Nephron progenitor cell (in vitro differentiated cells): ENCODE measurements at places on chromosomes 3 and 15.

DNA sequence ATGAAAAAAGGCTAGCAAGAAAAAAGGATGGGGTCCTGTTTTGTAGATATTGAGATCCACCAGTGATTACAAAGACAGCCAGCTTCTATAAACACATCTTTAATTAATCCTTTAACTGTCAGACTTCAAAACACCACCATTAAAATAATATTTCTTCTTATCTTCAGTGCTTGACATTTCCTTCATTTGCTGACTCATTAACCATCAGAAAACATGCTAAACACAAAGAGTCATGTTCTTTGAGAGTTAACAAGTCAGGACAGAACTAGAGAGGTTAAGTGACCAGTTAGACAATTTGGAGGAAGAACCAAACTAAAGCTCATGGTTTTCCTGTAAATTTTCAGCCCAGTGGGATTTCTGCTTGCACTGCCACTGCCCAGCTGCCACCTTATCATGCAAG, 111.4 kb downstream of the MEIS2 start:
- no peak for DNase-seq

GRCh38 chr15:58505581-58505980, 73.8 kb downstream of the LIPC start:
- no peak for DNase-seq

DNA sequence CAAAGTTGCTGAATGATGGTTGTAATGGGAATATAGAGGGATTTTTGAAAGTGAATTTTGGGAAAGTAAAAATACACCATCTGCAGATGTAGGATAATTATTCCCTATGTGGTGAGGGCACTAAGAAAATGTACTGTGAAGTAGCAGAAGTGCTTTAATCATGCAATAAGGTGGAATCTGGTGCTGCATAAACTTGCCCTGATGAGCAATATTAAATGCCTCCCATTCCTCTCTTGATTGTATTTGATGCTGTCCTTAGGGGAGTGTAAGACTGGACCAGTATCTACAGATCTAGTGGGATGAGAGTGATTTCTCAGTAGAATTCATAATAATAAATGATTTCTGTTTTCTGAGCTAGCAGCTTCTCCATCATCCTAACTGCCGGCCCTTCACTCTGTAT, 47.7 kb upstream of the ATP2C1 start:
- no peak for DNase-seq

GRCh38 chr15:31216215-31216911, 110.3 kb upstream of the KLF13 start:
- peak; percentile 49 for DNase-seq

DNA sequence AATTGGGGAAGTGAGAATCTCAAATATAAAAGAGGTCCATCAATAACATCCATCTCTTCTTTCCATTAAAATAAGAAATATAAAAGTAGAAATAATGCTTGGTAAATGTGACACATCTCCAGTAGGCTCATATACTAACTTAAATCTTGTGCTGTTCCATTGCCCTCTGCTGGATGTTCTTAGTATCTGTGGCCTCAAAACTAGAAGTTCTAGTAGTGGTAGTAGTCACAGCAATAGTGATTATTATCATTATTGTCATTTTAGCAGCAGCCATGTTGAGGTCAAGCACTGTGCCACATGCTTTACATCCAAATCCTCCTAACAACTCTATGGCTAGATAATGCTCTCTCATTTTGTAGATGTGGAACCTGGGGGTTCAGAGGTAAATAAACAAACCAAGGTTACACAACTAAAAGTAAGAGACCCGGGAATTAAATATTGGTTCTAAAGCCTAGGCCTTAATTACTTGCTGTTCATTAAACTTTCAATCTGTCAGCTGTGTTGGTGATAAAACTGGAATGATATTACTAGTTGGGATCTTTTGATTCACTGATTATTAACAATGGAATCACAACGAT, 20.2 kb upstream of the BTLA start:
- peak; percentile 4 for DNase-seq

DNA sequence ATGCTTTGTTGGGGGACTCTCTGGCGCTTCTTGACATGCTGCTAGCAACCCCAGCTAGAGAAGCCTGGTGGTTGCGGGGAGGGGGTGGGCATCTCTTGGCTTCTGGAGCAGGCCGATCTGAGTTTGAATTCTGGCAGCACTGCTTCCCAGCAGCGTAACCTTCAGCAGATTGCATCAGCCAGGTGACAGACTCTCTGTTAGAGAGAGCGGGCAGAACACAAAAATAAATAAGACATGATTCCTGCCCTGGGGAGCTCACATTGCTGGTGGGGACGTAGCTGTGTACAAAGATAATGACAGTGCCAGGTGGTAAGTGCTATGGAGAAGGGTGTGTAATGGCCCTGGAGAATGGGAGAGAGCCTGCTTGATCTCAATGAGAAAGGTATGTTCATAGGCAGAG, 87.4 kb downstream of the THSD4 start:
- DNase-seq = no peak

- DNase-seq = no peak
Observed at GRCh38 chr15:100616700-100617099, 14.3 kb downstream of the ASB7 start.

- peak; percentile 16 for DNase-seq
Observed at GRCh38 chr3:43953380-43953779, 262.6 kb downstream of the ABHD5 start.

DNA sequence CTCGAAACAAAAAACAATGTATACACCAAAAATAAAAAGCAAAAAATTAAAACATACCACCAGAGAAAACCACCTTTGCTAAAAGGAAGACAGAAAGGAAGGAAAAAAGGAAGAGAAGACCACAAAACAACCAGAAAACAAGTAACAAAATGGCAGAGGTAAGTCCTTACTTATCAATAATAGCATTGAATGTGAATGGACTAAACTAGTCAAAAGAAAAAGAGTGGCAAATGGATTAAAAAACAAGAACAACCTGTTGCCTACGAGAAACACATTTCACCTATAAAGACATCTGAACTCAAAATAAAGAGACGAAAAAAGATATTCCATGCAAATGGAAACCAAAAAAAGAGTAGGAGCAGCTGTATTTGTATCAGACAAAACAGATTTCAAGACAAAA, 22.2 kb downstream of the PDCD10 start:
- no peak for DNase-seq

GRCh38 chr3:8891303-8891702, 72.0 kb downstream of the RAD18 start:
- no peak for DNase-seq

GRCh38 chr15:48555241-48555881, 90.1 kb downstream of the FBN1 start:
- DNase-seq = no peak

DNA sequence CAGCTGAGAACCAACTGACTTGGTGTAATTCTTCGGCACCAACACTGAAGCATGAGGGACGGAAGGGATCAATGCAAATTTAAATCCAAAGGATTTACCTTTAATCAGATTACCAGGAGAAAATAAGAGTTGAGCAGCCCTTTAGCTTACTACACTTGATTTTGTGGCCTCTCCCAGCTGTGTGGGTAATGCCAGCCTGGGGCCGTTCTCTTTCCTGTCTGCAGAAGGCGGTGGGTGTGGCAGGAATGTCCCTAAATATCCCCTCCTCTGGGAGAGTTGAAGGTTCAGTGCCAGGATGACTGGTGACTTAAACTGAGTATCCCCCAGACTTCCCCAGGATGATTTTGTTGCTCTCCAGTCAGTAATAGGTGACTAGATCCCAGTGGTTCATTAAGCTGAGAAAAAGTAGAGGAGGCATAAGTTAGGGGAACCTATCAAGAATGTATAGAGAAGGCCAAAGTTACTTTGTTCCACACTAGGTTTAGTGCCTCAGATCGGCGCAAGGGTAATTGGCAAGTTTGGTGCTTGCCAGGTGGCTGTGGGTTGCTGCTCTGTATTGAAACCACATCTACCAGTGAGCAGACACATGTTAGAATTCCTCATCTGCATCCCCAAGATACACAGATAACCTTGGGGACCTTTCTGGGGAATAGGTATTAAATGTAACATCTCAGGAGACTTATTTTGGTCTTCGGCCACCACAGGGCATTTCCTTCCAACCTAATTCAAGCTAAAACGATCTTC, 23.1 kb downstream of the MAPKBP1 start:
- no peak for DNase-seq

DNA sequence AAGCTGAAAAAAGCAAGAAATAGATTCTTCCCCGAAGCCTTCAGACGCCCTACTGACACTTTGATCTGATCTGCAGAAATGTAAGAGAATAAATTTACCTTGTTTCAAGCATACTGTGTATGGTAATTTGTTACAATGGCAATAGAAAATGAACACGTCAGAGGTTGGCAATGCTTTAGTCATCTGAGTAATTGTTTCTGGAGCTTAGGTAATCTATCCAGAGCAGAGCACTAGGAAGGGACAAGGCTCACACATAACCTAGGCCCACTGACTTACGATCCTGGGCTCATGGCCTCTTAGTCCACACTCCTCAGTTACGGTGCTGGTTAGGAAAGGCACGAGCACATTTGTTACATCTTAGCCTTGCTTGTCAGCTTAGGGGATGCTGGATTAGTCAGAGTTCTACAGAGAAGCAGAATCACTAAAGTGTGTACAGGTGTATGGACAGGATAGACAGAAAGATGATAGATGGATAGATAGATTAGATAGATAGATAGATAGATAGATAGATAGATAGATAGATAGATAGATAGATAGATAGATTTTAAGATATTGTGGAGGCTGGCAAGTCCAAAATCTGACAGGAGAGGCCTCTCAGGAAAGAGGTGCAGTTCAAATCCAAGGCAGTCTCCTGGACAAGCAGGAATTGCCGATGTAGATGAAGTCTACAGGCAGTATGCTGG, 46.8 kb upstream of the TBC1D23 start:
- no peak for DNase-seq

DNA sequence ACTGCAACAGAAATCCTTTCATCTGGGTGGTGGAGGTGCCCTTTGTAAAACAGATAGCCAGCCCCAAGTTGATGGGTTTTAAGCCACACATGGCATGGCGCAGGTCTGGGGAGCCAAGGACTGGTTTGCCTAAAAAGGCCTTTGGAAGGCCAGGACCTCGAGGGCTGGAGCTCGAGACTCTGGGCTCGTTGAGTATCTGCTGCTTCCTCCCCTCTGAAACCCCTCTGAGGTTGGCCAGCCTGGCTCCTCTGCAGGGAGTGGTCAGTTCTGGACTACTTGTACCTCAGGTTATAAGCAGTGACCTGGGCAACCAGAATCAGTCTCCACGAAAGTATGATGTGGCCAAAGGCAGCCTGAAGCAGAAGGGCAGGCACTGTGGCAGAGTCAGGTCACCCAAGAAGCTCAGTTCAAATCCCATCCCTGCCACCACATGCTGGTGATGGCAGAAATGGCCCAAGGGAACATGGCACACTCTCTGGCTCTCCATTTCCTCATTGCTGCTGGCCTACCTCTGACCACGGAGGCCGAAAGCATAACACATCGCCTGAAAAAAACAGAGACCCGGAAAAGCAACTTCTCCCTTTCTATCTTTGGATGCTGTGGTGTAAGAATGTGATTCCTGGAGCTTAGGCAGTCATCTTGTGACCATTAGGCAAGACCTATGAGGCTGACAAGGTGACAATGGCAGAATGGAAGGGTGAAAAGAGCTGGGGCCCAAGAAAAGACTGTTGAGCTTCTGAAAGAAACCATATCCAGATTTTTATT, 51.2 kb downstream of the WNT7A start:
- no peak for DNase-seq

DNA sequence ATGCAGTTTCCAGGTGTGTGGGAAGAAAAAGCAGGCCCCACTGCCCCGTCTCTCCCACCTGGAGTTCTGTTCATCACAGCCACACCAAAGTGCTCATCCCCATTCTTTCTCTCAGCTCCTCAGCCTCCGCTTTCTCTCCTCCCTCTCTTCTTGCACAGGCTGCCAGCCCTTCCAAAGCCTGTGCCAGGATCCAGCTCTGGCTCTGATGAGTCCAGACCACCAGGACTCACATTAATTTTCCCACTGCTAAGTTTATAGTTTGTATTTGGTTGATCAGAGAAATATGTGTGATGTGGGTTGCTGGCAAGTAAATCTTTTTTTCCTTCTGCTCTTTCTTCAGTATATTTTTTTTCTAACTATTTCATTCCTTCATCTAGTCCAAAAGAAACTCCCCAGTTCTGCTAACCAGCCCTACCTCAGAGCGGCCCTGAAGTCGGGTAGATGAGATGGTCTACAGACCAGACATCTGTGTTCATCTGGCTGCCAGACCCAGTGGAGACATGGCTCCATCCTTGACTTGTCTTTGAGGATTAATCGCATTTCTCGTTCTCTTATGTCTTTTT, 49.8 kb downstream of the BOC start:
- no peak for DNase-seq

DNA sequence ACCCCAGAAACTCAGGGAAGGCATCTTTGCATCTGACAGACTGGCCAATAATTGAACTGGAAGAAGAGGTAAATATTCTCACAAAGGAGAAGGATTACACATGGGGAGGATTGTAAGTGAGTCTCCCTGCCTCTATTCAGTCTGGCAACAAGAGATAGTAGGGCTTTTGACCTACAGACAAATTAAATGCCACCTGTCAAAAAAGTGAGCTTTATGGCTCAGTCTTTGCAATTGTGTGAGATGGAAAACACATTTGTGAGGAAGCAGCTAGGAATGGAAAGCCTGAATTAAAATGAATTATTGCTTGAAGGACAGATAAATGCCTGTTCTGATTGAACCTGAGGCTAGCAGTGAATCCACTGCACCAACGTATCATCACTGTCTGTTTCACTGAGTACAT, 173.3 kb upstream of the GOLIM4 start:
- no peak for DNase-seq

DNA sequence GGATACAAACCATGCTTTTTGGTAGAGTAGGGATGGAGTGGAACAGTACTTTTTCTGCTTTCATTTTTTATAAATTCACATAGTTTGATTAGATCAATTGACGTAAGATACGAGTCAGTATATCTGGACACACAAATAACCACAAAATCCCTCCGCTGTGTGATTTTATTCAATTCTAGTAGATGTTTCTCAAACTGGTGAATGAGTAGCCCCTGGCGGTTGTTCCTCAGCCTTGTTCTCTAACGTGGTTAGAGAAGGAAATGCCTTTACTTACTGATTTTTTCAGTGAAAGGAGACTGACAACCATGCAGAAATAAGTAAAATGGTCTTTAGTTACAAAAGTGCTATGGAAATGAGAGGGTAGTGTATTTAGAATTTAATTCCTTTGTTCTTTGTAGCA, 161.0 kb downstream of the TCF12 start:
- DNase-seq = no peak

- no peak for DNase-seq
Observed at GRCh38 chr3:21551019-21551418, 200.0 kb downstream of the ZNF385D start.
